ENCODE measurements at places on chromosomes 11 and 22. TPM values are rescaled to one million over a fixed set of nuclear protein-coding genes. Genes with fewer than 3 reads are reported as not detected.

MPZL3 gene
- 0.41 TPM for total RNA-seq

RELT gene
- total RNA-seq, result 0.57 TPM

UPB1 gene
- not detected for total RNA-seq

PKDREJ gene
- 0.09 TPM for total RNA-seq

DBX1 gene
- not detected for total RNA-seq

POLDIP3 gene
- total RNA-seq, result 34.1 TPM

NEFH gene
- total RNA-seq, result 0.54 TPM

GPR137 gene
- 20.3 TPM for total RNA-seq

RGL4 gene
- total RNA-seq, result not detected

KRTAP5-10 gene
- total RNA-seq, result not detected

RFPL2 gene
- total RNA-seq, result not detected

KCNK7 gene
- 0.09 TPM for total RNA-seq

OR52J3 gene
- not detected for total RNA-seq
